ENCODE measurements at places on chromosomes 6 and 20.

DNA sequence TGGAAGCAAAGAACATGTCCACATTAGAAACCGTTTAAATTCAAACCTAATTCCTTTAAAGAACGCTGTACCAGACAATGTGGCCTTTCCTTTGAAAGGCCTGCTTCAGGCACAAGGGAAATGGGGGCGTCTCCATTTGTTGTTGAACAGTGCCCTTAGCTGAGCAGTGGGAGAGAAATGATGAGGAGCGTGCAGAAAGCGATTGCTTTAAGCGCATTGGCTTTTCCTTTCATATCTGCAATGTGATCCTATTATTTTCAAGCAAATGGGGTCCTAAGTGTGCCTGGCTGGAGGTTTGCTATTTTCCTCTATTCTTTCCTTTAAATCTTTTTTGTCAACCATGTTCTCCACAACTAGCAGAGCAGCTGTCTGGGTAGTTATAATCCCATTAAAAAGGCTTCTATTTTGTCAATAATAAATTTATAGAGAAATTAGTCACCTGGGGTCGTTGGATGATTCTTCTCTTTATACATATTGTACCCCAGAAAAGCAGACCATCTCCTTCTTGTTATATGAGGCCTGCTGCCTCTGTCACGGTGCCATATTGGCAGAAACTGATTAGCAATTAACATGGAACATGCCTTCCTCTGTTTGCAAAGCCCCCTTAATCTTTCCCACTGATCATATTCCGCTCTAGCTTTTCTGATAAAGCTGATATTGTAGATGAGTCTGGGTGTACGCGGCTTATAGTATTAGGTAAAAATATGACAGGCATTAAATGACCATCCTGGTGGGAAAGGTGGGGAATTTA, 151.1 kb upstream of the JAG1 start:
- DNase-seq: no peak

DNA sequence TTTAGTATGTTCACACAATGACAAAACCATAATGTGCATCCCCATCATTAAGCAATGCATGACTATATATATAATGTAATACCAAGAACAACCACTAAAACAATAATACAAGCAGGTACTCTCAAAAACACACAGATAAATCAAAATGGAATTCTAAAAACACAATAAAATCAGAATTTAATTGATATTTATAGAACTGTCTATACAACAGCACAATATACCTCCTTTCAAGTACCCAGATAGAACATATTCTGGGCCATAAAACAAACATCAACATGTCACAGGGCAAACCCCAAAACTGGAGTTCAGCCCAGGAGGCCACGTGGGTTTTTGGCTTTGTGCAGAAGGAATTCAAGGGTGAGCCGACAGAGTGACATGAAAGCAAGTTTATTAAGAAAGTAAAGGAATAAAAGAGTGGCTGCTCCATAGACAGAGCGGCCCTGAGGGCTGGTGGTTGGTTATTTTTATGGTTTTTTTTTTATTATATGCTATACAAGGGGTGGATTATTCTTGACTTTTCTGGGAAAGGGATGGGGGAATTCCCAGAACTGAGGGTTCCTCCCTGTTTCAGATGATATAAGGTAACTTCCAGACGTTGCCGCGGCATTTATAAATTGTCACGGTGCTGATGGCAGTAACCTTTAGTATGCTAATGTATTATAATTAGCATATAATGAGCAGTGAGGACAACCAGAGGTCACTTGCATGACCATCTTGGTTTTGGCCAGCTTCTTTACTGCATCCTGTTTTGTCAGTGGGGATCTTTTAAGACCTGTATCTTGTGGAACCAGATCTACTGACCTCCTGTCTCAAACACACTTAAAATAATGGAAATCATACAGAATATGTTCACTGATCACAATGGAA, 5.6 kb downstream of the RAB23 start:
- DNase-seq: no peak

- no peak for DNase-seq
Measured at GRCh38 chr6:98384334-98384733, 450.0 kb upstream of the POU3F2 start.

DNA sequence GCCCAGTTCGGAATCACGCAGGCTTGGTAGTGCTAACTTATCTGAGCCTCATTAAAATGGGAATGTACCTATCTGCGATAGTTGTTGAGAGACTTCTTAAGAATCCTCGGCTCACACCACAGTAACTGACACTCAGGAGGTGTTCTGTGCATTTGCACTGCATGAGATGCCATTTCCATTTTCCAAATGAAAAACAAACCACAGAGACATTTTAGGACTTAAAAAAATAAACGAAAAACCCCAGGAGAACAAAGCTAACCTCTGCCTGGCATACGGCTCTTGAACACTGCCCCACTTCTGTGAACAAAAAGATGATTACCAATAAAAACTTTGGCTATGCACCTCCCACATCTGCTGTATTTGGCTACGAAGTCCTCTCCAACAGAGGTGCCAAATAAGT, 37.6 kb downstream of the BEND3 start:
- DNase-seq: no peak

DNA sequence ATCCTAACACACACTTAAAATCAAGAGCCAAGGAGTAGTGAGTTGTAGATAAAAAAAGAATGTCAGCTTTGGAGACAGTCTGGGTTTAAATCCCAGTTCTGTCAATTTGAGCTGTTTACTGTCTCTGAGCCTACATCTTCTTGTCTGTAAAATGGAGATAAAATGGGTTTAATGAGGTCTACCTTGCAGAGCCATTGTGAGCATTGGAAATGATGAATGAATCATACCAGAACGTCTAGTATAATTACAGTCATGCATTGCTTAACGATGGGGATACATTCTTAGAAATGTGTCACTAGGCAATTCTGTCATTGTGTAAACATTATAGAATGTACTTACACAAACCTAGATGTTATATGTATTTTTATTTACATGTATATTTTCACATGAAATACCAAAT, 17.6 kb upstream of the SGK2 start:
- no peak for DNase-seq

DNA sequence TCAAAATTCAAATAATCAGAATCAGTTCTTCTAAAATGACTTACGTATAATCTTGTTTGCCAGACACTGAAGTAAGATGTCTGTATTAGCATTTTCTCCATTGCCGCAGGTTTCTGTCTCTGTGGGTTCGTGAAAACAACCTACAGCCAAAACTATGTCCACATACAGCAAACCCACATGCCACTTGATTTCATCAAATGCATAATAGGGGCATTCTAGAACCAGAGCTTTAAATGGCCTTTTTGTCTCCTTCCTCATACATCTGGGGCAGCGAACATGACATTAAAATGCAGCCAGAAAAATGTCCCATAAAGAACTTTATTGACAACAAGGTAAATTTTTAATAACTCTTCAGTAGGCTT, 90.2 kb upstream of the QKI start:
- no peak for DNase-seq

DNA sequence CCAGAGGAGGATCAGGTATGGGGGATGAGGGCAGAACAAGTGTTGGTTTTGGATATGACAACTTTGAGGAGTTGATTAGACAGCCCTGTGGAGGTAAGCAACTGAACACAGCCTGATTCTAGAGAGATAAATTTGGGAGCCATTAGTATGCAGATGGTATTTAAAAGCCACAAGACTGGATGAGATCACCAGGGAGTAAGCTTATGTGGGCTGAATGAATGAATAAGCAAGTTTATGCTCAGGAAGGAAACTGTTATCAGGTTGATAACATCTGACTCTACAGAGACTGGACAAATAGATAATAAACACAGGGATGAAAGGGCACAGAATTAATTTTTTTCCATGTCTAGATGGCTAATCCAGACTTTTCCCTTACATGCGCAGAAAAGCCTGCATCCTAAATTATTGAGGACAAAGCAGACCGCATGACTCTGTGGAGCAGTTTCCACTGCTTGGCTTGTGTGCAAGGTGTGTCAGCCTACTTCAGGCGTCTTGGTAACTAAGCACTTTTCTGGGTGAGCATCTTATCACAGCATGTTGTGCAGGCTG, 150.6 kb downstream of the GJA10 start:
- DNase-seq: no peak

- DNase-seq: no peak
Measured at GRCh38 chr6:168385858-168386735, 54.9 kb upstream of the SMOC2 start.

DNA sequence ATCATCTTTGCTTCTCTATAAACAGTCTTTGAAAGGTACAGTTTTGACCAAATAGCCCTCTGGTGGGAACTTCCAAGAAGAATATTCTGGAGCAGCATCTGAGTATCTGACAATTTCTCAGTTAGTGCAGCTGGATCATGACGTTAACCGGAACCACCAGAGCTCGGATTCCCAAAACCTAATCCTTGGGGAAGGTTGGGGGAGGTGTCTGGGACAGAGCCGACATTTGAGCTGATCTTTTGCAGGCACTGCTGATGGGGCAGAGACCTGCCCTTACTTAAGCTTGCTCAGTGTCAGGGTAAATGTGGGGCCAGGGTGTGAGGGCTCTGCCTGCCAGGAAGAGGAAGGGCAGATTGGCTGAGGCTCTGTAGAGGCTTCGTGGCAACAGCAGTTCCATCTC, 416.6 kb downstream of the DHX35 start:
- no peak for DNase-seq

Data from CD4-positive, CD25-positive, alpha-beta regulatory T cell (primary cell).